ENCODE measurements at places on chromosomes 3 and 15. TPM values are rescaled to one million over a fixed set of nuclear protein-coding genes. Genes with fewer than 3 reads are reported as not detected.

Gene SUSD5
- total RNA-seq, result 1.7 TPM

Gene WDR48
- 11.9 TPM for total RNA-seq

Gene FGF12
- 126 TPM for total RNA-seq

Gene SV2B
- total RNA-seq, result 0.24 TPM

Gene IGDCC3
- total RNA-seq, result not detected

Gene SYNM
- 258 TPM for total RNA-seq

Gene ANKDD1A
- 0.96 TPM for total RNA-seq

Gene KY
- total RNA-seq, result 0.59 TPM

GRCh38 chr15:96334017-96334704, 3.7 kb downstream of the NR2F2 start:
- no peak for DNase-seq

DNA sequence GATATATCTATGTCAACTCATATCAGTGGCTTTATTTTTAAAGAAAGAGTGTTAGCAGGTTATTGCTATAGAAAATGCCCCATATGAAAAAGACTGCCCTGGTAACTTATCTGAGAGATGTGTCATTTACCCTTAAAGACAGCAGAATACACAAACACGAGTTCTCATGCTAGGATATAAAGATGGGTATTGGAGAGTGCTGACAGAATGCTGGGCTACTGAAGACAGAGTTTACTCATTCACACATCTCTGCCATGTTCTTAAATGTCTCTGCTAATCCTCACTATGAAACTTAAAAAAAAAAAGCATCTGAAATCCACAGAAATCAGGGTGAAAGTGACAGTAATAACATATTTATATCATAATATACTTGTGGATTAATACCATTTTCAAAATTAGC, 126.7 kb downstream of the FOXP1 start:
- DNase-seq, result no peak

- no peak for DNase-seq
Observed at GRCh38 chr3:72855001-72855400, 6.8 kb upstream of the SHQ1 start.

DNA sequence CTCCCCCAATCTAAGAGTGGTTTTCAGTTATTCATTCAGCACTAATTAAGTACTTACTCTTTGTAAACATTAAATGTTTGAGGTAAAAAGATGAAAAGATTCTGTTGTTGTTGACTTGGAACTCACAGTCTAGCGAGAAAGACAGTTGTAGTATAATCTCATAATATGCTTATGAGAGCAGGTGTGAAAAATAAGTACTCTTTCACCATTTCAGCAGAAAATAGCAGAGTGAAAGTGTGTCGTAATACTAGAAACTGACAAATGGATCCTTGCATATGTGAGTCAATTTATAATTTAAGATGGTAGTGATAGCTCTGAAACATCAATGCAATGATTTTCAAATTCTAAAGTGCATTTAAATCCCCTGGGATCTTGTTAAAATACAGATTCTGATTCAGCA, 618.8 kb upstream of the CCDC54 start:
- no peak for DNase-seq

DNA sequence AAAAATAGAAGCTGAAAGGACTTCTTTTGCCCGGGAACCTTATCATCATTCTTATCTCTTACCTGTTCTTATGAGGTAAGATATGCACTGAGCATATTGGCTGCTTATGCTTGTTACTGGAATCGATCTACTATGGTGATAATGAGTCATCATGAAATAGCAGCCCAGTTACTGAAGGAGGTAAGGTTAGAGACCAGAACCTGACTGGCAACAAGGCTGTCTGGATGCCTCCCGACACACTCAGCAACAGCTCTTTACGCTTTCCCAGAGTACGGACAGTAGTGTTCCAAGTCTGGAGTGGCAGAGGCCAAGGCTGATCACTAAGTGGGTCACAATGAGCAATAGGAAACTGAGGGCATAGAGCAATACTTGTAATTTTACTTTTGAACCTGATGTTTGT, 314.1 kb downstream of the NLGN1 start:
- no peak for DNase-seq

GRCh38 chr15:63970621-63971426, 75.5 kb downstream of the DAPK2 start:
- DNase-seq, result peak; percentile 21

- no peak for DNase-seq
Observed at GRCh38 chr15:99114511-99115299, 9.8 kb downstream of the SYNM start.

GRCh38 chr3:42804831-42805132, 492 bp upstream of the HIGD1A start:
- DNase-seq, result no peak

- DNase-seq, result no peak
Observed at GRCh38 chr3:13352621-13353131, 67.4 kb downstream of the NUP210 start.

DNA sequence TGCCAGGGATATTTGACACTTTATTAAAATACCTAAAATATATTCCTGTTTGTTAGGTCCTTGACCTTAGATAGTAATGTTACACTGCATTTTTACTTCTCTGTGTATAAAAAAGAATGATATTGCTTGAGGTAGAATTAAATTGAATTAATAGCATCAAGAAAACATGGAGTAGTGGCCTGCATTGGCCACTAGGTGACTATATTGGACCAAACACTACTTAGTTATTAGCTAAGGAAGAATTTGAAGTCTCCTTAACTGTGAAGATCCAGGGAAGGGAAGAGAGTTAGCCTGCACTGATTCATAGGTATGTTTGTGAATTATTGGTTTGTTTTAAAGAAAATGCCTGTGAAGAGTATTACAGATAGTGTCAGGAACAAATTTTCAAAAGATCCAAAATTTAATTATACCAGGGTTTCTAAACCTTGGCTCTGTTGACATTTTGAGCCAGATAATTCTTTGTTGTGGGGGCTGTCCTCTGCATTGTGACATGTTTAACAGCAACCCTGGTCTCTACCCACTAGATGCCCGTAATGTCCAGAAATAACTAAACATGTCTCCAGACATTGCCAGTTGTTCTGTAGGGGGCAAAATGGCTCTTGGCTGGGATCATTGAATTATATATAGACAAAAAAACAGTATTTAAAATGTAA, 103.6 kb upstream of the THSD4 start:
- DNase-seq, result no peak

GRCh38 chr3:106768941-106769480, 608.2 kb upstream of the CCDC54 start:
- no peak for DNase-seq

DNA sequence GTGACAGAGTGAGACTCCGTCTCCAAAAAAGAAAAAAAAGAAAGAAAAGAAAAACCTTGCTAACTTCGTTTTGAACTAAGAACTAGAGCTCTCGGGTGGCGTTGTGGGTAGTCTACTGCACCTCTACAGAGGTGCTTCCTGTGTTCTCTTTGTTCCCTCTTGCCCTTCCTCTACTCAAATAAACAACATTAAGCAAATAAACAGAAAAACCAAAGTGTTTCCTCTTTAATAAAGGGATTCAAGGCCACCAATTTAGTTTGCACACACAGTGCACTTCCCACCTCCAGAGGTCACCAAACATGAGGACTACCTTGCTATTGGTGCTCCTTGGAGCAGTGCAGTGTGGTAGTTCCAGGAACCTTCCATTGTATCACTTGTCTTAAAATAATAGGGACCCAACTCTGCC, 354.2 kb upstream of the TBL1XR1 start:
- DNase-seq, result no peak

- DNase-seq, result no peak
Observed at GRCh38 chr3:111739311-111739911, 119.7 kb upstream of the PHLDB2 start.

DNA sequence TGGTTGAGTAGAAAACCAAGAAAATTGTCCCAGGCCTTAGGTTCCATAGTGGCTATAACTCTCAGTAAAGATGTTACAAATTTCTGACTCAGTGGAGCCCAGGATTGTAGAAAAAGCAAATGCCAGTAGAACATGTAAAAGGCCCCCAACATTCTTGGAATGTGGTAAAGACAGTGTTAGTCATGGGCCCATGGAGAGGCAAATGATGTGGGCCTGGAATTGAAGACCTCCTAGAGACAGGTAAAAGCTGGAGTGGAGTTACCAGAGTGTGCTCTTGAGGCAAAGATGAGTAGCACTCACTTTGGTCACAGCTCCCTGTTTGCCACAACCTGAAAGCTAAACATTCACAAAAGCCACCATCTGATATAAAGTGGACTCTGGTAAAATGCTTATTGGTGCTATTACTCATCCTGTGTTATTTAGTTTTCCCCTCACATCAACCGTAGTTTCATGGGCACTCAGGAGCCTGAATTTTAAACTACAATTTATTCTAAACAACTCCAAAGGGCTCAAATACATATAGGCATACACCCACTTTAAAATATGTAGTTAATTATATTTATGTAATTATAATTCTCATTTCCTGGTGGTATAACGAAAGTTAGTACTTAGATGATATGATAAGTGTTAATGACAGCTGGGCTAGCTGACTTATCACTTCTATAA, 359.6 kb upstream of the NECTIN3 start:
- DNase-seq, result no peak

DNA sequence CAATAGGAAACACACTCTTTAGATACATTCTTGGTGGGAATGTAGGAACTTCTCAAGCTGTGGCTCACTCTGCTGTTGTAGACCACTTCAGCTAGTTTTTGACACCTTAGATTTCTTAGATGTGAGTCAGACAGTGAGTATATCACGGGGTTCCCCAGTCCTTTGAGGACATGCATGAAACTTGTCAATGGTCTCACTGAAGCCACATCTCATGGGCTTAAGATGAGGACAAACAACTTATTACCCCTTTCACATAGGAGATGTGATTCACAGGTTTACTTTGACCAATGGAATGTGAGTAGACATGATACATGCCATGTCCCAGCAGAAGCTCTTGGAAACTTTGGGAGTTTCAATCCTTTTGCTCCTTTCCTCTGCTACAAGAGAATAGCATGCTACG, 325.5 kb downstream of the CHST2 start:
- no peak for DNase-seq

GRCh38 chr3:71515636-71516365, 67.7 kb downstream of the FOXP1 start:
- DNase-seq, result no peak

Data from right atrium auricular region (tissue), 2 donors.